ENCODE measurements at places on chromosomes 6 and 20. TPM values are rescaled to one million over a fixed set of nuclear protein-coding genes. Genes with fewer than 3 reads are reported as not detected.
A peak's percentile ranks its signal among the peaks of the same experiment; 100 is the strongest.

GRCh38 chr6:26660000-26660361, 435 bp upstream of the ZNF322 start:
- H3K36me3 ChIP-seq: no peaks in the 10 kb centered on the region
- DNase-seq: no peak
- H3K27me3 ChIP-seq: no peaks in the 10 kb centered on the region
- H3K27ac ChIP-seq: peak overlapping the region; percentile 90

OGFR gene
- total RNA-seq: 50.7 TPM

GRCh38 chr6:73078908-73079610, 146.2 kb downstream of the KHDC1L start:
- no peak overlapping the region for H3K4me3 ChIP-seq
- H3K36me3 ChIP-seq: no peaks in the 10 kb centered on the region
- DNase-seq: no peak
- H3K27ac ChIP-seq: no peak overlapping the region
- H3K4me1 ChIP-seq: no peaks in the 10 kb centered on the region

NMBR gene
- not detected for total RNA-seq
